ENCODE measurements at places on chromosomes 7 and 10. TPM values are rescaled to one million over a fixed set of nuclear protein-coding genes. Genes with fewer than 3 reads are reported as not detected.

OR6B1 gene
- not detected for total RNA-seq

TMEM213 gene
- not detected for total RNA-seq

HABP2 gene
- total RNA-seq = not detected

SPDYE16 gene
- total RNA-seq = 0.10 TPM

CLCN1 gene
- total RNA-seq = 0.20 TPM

LRRC17 gene
- 92.4 TPM for total RNA-seq

MGAM2 gene
- 0.20 TPM for total RNA-seq

TBX20 gene
- 0.20 TPM for total RNA-seq

ABCB1 gene
- 1.1 TPM for total RNA-seq

GHRHR gene
- total RNA-seq = not detected

NCAPG2 gene
- total RNA-seq = 18.5 TPM

LRRD1 gene
- 0.30 TPM for total RNA-seq

FBH1 gene
- total RNA-seq = 56.4 TPM

BHLHA15 gene
- total RNA-seq = 0.49 TPM

ERCC6 gene
- 17.2 TPM for total RNA-seq

TMEM184A gene
- 7.7 TPM for total RNA-seq

AKR1E2 gene
- total RNA-seq = 15.5 TPM

PIP gene
- not detected for total RNA-seq

LRRN3 gene
- 2.5 TPM for total RNA-seq

SEMA3E gene
- total RNA-seq = 7.5 TPM

TMEM225B gene
- total RNA-seq = 0.89 TPM

BCL7B gene
- total RNA-seq = 8.5 TPM

IMPDH1 gene
- total RNA-seq = 17.1 TPM

SRRM3 gene
- total RNA-seq = 0.99 TPM

PTEN gene
- 194 TPM for total RNA-seq

OGDHL gene
- 0.89 TPM for total RNA-seq

PLOD3 gene
- 31.2 TPM for total RNA-seq

OPN4 gene
- not detected for total RNA-seq

ZNF680 gene
- 25.5 TPM for total RNA-seq

CYP2W1 gene
- 17.4 TPM for total RNA-seq

DNAAF5 gene
- 12.4 TPM for total RNA-seq

ZNF853 gene
- total RNA-seq = 5.1 TPM

ZNF467 gene
- 3.6 TPM for total RNA-seq

OPALIN gene
- total RNA-seq = not detected

PDK4 gene
- total RNA-seq = 34.8 TPM

OR9A2 gene
- total RNA-seq = 0.20 TPM

VSTM2A gene
- total RNA-seq = 0.20 TPM

ASB10 gene
- 0.69 TPM for total RNA-seq

IDI2 gene
- total RNA-seq = not detected

ACTR3C gene
- 6.3 TPM for total RNA-seq

GIMAP2 gene
- total RNA-seq = 7.3 TPM

TMEM273 gene
- total RNA-seq = 12.0 TPM

ACTL6B gene
- total RNA-seq = not detected

TMEM229A gene
- not detected for total RNA-seq

GIMAP7 gene
- total RNA-seq = 5.7 TPM

TACR2 gene
- 0.10 TPM for total RNA-seq

HOXA7 gene
- 1.5 TPM for total RNA-seq

HOXA2 gene
- total RNA-seq = 0.89 TPM

MINDY4 gene
- total RNA-seq = 5.2 TPM
